ENCODE measurements at places on chromosomes 7 and 10.

DNA sequence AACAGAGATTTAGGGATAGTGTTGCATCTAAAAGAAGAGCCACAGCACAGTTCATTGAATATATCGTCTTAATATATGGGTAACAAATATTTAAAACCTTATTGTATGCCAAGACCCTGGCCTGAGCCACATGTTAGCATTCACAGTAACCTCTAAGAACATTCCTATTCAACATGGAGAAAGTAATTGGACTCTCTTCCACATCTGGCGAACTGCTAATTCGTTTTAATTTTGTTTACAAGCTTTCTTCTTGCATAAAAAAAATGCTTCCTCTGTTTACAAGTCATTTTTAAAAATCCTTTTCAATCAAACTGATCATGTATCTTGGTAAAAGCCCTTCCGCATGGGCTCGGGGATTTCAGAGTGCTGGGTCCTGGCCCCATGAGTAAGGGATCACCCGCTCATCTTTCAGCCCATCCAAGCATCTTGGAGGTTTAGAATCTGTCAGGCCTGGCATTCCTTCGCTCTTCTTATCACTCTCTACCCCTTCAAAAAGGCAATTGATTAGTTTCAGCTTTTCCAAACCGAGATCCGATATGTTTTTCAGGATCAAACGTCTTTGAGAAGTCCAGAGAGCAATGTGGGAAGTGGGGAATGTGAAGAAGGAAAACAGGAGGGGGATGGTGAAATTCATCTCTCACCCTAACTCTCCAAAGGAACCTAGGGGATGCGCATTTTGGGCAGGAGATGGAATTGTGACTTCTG lies 7.3 kb downstream of the TWIST1 start:
- DNase-seq: no peak

DNA sequence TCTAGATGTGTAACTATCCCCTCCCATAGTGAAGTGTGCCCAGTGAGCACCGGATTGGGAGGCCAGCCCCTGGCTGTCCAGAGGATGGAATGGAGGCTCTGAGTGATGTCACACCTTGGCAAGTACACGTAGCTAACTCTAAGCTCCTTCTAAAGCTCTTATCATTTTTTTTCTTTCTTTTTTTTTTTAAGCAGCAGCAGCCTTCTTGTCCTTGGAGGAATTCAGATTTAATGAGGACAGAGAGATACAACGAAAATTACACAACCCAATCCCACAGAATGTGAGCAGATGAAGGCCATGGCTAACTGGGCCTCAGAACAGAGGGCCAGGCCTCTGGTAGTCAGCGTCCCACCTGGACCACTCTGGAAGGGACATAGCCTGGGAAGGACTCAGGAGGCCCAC lies 11.3 kb downstream of the TNS3 start:
- no peak for DNase-seq

DNA sequence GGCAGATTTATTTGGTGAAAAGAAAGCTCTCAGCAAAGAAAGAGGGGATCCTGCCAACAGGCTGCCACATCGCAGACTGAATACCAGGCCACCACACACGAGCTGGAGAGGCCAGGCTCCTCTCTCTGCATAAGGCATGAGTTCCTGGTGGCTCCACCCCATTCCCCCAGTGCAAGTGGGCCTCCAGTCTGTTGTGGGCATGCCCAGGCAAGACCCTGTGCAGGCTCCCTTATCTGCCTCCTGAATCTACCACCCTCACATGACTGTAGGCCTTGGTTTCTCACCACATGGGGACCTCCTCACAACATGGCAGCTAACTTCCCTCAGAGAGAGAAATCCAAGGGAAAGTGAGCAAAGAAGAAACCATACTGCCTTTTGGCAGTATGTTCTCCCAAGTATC lies 26.7 kb upstream of the CUL1 start:
- DNase-seq: no peak

- DNase-seq: no peak
Observed at GRCh38 chr10:32963096-32963495, 5.1 kb upstream of the ITGB1 start.

DNA sequence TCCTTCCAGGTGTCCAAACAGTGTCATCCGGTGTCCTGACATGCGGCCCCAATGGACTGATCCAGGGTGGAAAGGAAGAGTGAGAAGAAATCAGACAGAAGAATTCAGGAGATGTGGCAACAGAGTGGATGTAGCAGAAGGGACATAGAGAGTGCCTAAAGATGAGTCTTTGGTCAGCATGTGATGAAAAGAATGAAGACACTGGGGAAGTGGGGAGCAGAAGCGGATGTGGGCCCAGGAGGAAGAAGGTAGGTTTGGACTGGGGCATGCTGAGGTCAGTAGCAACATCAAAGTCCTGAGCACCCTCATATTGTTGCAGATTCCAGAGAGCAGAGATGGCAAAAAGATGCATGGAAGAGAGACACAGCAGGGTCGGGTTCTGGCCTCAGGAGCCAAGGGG lies 71.8 kb upstream of the STEAP1B start:
- no peak for DNase-seq

- no peak for DNase-seq
Observed at GRCh38 chr7:114620208-114620607, 205.6 kb downstream of the FOXP2 start.

DNA sequence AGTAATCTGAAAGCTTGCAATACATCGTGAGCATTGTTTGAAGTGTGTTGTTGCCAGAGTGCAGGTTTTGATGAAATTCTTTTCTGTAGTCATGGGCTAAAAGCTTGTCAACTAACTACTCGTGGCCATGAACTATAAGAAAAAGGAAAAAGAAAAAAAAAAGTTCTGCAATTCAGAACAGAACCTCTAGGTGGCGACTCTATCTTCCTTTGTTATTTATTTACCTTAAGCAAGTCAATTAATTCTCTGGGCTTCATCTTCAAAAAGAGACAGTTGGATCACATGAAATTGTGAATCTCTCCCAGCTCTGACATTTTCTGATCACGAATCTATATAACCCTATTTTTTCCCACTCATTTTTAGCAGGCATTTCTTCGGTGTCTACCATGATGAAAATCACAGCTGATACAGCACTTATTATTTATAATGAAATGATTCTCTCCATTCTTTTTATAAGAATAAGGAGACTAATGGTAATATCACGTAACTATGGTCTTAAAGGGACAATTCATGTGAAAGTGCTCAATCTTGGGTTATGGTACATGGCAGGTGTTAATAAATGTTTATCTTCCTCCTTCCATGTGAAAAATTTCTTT lies 18.8 kb downstream of the TMEM196 start:
- DNase-seq: no peak

GRCh38 chr7:49520951-49521350 lies 252.5 kb upstream of the VWC2 start:
- DNase-seq: no peak

DNA sequence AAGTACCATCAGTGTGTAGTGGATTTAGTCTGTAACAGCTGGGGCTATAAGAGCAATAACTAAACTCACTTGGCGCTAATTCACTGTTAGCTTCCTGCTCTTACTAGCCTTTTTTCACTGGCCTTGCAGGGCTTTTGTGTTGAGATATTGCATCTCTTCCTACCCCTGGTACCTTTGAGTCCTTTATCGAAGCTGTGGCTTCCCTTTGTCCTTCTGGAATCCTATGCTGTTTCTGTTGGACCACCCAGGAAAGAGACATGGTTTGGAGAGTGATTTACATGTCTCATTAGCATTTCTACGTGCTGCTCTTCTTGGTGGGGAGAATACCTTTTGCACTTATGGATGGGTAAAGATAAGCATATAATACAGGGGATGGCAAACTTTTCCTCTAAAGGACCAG lies 103.8 kb downstream of the MLLT10 start:
- no peak for DNase-seq

DNA sequence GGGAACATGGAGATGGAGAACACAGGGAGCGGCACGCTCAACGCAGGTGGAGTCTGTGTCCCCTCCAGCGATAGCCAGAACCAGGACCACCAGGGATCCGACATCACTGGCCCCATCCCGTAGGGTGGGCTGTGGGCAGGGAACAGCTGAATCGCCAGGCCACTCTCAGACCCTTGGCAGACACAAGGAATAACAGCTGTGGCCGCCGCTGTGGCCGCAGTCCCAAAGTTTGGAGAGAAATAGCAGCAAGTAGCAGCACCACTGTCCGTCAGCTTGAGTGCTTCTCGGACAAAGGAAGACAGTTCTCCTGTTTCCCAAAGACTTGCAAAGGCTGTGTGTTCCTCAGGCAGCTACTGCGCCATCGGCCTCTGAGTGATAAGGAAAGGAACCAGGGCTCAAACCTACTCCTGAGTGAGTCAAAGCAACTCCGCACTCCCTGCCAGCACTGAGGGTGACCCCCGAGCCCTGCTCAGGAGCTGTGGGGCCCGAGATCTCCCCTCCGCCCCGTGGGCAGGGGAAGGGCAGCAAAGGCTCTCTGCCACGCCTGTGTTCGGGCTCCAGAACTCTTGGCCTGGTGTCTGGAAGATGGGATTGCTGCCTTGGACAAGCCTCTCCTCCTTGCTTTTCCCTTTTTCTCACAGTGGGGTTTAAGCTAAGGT lies 82.3 kb upstream of the FAM20C start:
- DNase-seq: no peak

GRCh38 chr7:99386584-99387238 lies 12.2 kb downstream of the ARPC1B start:
- no peak for DNase-seq

GRCh38 chr10:102714621-102715455 lies at the start of gene SFXN2:
SFXN2 (plus strand) TSS chr10:102714636; CDS start chr10:102726637, 12,001 bp downstream.
- DNase-seq: peak; percentile 37

- no peak for DNase-seq
Observed at GRCh38 chr10:76937181-76937600, 700.4 kb downstream of the KCNMA1 start.

DNA sequence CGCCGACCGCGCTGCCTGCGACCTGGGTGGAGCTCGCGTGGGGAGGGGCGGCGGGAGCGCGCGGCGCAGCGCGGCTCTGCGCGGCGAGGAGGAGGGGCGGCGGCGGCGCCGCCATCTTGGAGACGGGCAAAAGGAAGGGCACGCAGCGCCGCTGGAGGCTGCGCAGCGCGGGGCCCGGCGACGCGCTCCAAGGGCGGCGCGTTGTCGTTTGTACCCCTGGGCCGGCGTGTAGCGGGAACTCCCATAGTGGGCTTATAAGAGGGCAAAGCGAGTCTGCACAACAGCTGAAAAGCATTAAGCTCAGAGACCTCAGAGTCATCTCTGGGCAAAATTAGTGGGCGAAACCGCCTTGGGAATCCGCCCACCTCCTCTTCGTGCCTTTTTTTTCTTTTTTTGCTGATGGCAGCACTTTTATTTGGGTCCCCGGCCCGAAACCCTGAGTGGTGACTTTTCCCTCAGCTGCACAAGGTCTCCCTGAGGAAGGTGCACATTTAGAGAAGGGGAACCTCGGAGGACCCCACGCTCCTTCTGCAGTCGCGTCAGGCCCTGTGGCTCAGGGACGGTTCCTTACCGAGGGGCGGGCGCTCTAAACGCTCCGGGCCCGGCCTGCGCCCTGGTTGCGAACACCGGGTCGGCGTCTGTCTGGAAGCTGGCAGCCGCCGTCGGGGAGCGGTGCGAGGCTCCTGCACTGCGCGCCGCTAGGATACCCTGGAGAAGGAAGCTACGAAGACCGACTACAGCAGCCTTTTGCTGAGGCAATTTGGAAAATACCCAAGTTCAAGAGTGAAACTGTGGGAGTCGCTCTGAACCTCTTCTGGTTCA lies 428 bp upstream of the MCMBP start:
- DNase-seq: peak; percentile 78

GRCh38 chr10:84194424-84195043 lies at the start of gene CDHR1:
CDHR1 (plus strand) TSS chr10:84194537; CDS start chr10:84194761, 224 bp downstream.
- peak; percentile 52 for DNase-seq

- DNase-seq: no peak
Observed at GRCh38 chr10:123986736-123987135, 95.1 kb upstream of the CPXM2 start.

DNA sequence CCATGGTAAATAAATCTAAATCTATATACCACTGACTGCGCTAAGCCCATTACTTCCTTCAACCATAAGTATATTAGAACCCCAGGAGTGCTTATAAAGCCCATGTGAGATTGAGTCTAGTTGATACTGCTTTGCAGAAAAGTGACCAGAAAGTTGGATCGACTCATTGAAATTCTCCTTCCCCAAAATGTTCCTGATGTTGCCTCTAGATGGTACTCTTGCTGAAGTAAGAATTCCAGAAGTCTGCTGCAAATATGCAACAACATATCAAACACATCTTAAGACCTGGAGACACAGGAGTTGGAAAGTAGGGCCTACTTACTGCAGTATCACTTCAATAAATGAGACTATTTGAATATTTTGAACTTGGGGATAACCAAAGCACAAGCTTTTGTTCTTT lies 550.8 kb downstream of the IPMK start:
- DNase-seq: no peak

GRCh38 chr7:108642126-108642525 lies 72.5 kb downstream of the DNAJB9 start:
- DNase-seq: no peak

DNA sequence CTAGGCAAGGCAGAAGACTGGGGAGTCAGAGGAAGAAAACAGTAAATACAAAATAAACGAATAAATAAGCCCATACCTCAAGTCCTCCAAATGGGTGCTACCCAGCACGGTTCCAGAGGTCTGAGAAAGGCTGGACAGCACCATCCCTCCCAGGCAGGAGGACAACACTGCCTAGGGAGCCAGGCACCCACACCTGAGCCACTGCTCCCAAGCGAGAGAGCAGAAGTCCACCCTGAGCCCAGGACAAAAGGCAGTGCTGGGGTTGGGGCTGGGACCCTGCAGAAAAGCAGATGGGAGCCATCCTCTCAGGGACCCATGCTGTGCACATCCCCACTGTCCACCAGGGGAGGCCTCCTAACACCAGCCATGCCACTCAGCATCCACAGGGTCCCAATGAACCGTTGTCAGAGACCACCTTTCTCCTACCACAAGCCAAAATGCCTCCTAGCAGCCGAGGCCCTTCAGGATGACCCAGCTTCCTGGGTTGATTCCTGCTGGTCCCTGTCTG lies 16.2 kb downstream of the GFRA1 start:
- DNase-seq: no peak

DNA sequence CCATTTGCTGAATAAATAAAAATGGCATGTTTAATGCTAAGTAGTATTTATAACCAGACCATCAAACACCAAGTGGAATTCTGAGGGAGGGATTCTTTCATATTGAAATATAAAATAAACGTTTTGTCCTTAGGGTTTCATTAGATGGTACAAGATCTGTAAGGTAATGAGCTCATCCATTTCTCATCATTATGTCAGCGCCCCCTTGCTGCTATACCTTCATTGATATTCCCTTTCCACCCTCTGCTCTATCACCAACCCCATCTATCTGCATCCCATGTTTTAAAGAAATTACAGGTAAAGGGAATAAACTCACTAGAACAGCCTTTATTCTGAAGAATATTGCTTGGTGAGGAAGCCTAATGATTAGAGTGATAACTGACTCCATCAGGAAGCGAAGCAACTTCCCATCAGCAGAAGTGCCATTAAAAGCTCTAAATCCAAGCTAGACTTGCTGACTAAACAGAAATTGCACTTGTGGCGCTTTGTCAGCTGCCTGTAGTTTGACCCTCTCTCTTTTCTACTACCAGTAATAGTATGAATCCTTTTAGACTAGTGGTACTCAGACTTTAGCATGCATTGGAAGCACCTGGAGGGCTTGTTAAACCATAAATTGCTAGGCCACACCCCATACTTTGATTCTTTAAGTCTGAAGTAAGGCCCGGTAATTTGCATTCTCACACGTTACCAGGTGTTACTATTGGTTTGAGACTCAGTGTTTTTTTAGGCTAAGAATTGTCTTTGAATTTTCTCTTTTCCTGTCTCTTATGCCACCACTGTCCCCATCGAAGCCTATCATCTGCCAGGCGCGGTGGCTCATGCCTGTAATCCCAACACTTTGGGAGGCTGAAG lies 27.5 kb downstream of the ADD3 start:
- DNase-seq: no peak

- DNase-seq: no peak
Observed at GRCh38 chr10:88190540-88191235, 327.3 kb downstream of the PTEN start.

- no peak for DNase-seq
Observed at GRCh38 chr7:38542156-38542555, 89.0 kb downstream of the AMPH start.
